GM04503 (cell line): ENCODE measurements at places on chromosomes 7 and 10.

- DNase-seq, result no peak
These were observed 909.7 kb downstream of the DNAJB9 start for GRCh38 chr7:109479388-109479787.

DNA sequence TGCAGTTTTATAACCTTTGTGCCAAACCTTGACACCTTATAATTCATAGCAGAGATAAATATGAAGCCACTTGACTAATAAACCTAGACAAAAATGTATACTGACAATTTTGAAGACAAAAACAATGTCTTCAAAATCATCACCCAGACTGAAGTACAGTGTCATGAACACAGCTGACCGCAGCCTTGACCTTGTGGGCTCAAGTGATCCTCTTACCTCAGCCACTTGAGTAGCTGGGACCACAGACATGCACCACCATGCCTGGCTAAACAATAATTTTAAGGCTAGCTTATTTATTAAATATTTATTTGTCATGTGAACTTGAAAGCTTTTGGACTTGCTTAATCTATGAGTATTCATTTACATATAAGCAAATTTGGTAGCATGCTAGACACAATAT, 24.3 kb downstream of the IL6 start:
- no peak for DNase-seq

- no peak for DNase-seq
These were observed 53.9 kb downstream of the IMMP2L start for GRCh38 chr7:111508387-111508786.

GRCh38 chr10:24416248-24416647, 207.3 kb downstream of the KIAA1217 start:
- DNase-seq, result no peak

GRCh38 chr7:94064541-94065191, 60.5 kb upstream of the BET1 start:
- no peak for DNase-seq

- DNase-seq, result no peak
These were observed 86.3 kb upstream of the PIK3CG start for GRCh38 chr7:106778656-106779250.

GRCh38 chr7:156458011-156458410, 182.6 kb upstream of the RNF32 start:
- DNase-seq, result no peak

- no peak for DNase-seq
These were observed 248.3 kb downstream of the ADARB2 start for GRCh38 chr10:1488970-1489548.

DNA sequence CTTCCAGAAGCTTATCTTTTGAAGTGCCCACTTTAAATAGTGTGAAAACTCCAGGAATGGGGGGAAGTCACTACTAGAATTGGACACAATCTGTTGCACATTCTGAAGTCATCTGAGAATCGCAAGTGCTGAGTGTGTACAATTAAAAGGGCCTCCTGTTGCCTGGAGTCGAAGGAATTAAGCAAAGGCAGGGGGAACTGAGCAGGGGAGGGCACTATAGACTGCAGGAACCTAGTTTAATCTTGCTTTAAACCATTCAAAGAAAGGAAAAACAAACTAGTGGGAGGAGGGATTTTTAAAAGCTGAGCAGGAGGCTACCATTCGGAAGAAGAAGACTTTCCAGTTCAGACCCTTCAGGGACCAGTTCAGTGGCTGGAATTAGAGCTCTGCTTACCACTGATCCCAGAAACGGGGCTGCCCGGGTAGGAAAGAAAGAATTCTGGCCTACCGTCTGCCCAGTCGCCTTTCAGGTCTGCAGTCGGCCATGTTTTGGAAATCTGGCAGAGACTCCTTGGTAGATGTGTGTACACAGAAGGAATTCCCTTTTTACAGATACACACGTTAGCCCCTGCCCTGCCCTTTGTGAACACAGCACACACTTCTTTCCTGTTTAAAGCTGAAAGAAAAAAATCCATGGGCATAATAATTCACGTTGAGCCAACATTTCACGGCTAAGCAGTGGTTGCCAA, 610.6 kb upstream of the FOXK1 start:
- DNase-seq, result no peak

GRCh38 chr7:111958896-111959295, 247.3 kb downstream of the DOCK4 start:
- no peak for DNase-seq

- DNase-seq, result no peak
These were observed 18.2 kb upstream of the COL13A1 start for GRCh38 chr10:69783515-69783914.

DNA sequence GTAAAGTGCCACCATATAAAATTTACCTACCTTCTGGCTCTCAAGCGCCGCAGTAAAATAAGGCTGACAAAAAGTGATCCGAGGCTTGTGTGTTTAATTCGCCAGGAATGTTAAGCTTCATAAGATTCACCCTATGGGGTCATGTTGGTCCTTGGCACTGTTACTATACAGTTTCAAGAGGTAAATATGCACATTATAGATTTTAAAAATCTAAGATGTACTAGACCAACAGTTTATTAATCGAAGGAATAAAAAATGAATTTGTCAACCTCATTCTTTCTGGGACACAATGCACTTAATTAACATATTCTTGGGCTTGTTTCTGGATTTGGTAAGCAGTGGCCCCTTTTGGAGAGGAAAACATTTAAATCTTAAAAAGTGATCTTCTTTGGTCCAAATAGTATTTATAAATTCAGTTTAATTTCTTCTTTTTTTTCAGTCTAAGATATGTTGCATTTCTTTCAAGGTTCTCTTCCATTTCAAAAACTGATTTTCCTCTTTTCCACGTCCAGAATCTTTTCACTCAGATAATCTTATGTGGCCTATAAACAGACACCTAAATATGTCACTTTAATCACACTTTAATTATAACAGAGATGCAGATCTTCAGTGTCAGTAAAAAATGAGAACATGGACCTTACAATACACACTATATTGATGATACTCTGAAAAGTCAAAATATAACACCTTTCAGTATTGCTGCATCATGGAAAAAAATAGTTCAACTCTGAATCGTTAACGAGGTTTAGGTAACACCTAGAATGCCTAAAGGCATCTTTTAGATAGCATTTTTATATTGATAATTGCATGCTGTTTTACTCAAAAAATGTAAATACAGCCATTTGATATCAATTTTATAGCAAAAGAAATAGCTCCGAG, 3.8 kb upstream of the SKIDA1 start:
- DNase-seq, result no peak

GRCh38 chr7:142420554-142421362, 162.9 kb upstream of the PRSS58 start:
- no peak for DNase-seq

- no peak for DNase-seq
These were observed 4.4 kb upstream of the PPP2R2D start for GRCh38 chr10:131896403-131896802.

DNA sequence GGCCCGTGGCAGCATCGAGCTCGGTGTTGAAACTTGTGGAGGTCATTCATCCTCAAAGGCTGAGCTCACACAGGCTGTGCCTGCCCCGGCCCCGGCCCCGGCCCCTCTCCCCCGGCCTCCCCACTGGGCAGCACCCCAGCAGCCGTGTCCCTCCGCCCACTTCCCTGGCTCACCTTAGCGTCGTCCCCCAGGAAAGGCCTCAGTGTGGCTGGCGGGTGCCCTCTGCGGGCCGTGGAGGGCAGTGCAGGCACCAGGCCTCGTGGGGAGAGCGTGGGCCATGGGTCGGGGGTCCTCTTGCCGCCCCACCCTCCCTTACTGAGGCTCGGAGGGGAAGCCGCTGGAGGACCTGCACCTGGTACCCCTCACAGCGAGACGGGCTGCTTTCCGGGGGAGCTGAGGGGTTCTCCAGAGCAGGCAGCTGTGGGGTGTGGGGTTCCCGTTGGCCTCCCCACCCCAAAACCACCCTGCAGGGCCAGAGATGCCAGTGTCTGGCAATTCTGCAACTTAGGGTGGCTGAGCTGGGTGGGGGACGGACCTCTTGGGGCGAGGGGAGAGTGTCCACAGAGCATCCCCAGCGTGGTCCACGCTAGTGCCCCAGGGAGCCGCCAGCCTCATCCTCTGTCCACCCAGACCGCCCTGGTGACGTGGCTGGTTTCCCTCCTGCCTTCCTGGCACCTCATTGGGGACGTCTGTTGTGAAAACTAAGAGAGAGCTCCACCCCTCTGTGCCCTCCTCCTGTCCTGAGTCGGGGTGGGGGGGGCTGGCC, 44.2 kb upstream of the DPYSL4 start:
- no peak for DNase-seq

DNA sequence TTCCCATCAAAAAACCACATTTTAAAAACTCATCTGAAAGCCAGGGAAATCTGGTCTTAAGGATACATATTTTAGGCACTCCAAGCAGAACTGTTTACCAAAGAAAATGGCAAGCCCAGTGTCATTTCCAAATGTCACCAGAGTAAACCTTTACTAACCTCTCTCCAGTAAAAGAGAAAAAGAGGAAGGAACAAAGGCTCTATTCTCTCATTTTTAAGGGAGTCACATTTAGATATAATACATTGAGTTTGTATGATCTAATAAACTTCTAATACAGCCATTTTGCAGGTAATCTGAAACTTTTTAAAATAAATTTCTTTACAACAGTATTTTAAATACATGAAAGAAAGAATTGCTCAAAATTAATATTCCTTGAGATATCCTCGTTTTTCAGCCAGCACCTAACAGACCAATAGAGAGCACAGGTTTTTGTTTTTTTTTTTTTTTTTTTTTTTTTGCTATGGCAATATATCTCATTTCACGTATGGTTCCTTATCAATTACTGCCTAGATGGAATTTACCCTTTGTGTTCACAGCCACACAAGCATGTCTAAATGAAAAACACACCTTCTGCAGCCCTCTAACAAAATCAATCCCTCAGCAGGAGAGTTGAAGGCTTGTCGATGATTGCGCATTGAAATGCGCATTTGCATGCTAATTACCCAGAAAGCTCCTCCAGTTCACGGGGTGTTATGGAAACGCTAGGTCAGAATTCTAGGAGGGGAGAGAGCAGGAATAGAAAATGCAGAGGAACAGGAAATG, 39.8 kb upstream of the MSRB2 start:
- DNase-seq, result no peak

GRCh38 chr7:120628251-120628650, 229.7 kb downstream of the TSPAN12 start:
- DNase-seq, result no peak

DNA sequence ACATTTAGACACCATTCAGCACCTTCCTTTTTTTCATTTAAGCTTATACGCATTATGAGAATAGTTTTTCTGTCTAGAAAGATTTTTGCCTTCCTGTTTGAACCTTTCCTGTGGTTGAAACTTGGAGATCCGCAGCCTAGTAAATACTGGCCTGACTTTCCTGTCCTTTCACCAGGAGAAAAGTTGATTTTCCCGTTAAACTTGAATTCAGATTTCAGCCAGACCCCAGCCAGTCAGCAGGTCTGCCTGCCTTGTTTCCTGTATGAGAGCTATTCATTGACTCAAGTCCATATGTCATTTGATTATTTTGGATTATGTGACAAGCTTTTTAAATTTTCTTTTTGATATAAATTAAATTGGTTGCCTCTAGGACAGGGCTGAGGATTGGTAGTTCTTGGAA, 71.5 kb downstream of the EVX1 start:
- DNase-seq, result no peak

GRCh38 chr7:77338883-77339629, 77.1 kb downstream of the GSAP start:
- no peak for DNase-seq

DNA sequence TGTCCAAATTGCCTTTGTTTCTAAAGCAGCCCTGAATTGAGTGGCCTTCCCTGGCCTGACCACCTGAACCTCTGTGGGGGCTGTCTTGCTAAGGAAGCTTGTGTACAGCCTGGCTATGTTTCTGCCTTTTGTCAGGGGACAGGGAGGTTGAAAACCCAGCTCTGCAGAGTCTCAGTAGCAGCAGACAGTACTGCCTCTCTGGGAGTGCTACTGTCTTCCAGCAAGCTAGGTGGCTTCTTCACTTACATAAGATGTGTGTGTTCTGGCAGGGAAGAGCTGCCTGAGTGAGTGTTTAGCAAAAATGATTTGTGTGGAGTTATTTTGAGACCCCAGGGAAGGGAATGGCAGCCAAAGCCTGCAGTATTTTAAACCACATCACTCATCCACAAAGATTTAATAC, 57.4 kb downstream of the LRRC4 start:
- no peak for DNase-seq

GRCh38 chr7:93150200-93150835, 2.1 kb upstream of the SAMD9L start:
- DNase-seq, result no peak

DNA sequence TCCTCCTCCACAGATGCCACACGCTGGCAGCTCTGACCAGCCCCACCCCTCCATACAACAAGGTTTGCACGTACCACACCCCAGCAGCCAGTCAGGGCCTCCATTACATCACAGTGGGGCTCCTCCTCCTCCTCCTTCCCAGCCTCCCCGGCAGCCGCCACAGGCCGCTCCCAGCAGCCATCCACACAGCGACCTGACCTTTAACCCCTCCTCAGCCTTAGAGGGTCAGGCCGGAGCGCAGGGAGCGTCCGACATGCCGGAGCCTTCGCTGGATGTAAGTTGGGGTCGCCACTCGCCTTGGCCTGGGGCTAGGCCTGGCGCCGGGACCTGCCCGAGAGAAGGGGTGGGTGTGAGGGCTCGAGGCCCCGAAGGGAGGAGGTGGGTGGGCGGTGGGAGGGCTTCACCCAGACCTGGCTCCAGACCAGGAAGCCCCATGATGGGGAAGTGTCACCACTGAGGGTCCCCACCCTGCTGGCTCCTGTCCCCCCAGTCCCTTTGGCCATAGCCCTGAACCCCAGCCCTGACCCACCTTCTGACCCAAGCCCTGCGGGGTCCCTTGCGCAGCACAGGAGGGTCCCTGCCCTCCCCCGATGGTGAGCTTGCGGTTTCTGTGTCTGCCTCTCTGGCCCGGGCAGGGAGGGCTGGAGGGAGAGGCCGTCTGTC, 36.2 kb upstream of the PPIF start:
- DNase-seq, result no peak

GRCh38 chr10:99834410-99834809, 52.0 kb downstream of the ABCC2 start:
- peak; percentile 58 for DNase-seq

- no peak for DNase-seq
These were observed 11.8 kb downstream of the CALML3 start for GRCh38 chr10:5536486-5537081.

- no peak for DNase-seq
These were observed 63.1 kb downstream of the CARD11 start for GRCh38 chr7:2980401-2981102.

- DNase-seq, result no peak
These were observed 35.6 kb downstream of the FAM171A1 start for GRCh38 chr10:15335508-15335907.

- no peak for DNase-seq
These were observed 19.9 kb downstream of the SLC35G1 start for GRCh38 chr10:93913706-93914105.

- no peak for DNase-seq
These were observed 3.0 kb upstream of the GIMAP5 start for GRCh38 chr7:150734254-150734653.

- no peak for DNase-seq
These were observed 13.4 kb downstream of the PRKAG2 start for GRCh38 chr7:151863386-151864079.
